Fibroblast of skin of right quadriceps (primary cell): ENCODE measurements at places on chromosomes 16 and 17.

DNA sequence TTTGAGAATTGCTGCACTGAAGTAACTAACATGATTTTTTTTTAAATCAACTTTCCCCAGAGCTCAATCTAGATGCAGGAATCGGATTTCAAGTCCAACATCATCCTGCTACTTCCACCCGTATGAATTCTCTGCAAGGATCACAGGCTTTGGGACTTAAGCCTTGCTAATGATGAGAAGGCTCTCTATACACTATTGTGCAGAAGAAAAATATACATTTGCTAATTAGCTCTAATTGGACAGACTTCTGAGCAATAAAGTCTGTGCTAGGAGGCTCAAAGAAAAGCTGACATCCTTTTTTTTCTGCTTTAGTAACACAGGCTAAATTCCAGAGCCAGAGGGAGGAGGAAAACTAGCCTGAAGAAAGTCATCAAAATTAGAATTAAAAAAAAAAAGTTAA lies 433.6 kb downstream of the PMP22 start:
- no peak for DNase-seq

GRCh38 chr17:8965394-8966168 lies at the start of gene PIK3R5:
TSS of gene PIK3R5 (minus strand) at chr17:8965707. CDS start at chr17:8911494, 54,213 bp downstream.
- no peak for DNase-seq

- peak; percentile 17 for DNase-seq
Observed at GRCh38 chr16:65608455-65608854, 486.6 kb upstream of the CDH11 start.

DNA sequence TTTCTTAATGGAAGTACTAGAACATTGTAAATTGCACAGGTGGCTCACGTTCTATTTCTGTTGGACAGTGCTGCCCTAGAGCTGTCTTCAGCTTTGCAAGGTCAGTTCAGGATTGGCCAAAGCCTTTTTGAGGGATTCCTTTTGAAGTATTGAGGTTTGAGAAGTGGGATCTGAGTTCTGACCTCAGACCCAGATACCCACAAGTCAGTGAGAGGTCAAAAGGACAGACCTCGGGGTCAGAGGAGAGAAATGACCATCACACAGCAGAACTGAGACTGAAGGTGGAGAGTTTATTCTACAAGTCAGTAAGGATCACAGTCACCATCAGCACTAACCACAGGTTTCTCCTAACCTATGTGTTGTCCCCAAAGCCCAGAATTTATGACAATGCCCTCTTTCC lies 1.7 kb downstream of the ACSM5 start:
- DNase-seq: no peak

DNA sequence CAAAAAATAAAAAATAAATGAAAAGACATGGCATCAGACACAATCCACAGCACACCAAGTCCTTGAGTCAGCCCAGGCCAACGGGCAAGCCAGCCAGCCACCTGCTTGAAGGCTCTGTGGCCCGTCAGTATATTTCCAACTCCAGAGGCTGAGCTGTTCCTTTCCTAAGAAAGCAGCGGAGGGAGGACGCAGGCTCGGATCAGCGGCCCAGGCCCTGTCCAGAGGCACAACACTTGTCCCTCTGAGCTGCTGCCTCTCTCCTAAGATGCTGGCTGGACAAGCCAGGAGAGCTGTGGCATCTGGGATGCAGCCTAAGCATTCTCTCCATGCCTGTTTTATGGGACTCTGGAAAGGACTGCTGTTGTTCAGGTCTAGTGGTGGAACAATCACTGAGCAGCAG lies 14.8 kb upstream of the NLRC3 start:
- no peak for DNase-seq

DNA sequence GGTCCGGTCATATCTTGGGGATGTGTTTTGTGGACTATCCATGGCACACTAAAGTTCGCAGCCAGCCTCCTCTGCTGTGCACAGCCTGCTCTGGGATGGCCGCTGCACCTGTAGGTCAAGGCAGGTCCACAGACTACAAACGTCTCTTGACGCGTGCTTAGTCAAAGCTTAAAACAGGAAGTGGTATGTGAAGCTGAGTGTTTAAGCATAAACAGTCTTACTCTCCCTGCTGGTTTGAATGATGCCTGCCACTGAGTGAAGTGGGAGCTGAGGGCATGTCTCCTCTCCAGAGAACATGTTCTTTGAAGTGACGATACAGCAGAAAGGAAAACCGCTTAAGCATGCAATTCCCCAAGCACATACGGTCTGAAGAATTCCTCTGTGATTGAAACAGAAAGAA lies 365.6 kb downstream of the SLC39A11 start:
- peak; percentile 21 for DNase-seq

DNA sequence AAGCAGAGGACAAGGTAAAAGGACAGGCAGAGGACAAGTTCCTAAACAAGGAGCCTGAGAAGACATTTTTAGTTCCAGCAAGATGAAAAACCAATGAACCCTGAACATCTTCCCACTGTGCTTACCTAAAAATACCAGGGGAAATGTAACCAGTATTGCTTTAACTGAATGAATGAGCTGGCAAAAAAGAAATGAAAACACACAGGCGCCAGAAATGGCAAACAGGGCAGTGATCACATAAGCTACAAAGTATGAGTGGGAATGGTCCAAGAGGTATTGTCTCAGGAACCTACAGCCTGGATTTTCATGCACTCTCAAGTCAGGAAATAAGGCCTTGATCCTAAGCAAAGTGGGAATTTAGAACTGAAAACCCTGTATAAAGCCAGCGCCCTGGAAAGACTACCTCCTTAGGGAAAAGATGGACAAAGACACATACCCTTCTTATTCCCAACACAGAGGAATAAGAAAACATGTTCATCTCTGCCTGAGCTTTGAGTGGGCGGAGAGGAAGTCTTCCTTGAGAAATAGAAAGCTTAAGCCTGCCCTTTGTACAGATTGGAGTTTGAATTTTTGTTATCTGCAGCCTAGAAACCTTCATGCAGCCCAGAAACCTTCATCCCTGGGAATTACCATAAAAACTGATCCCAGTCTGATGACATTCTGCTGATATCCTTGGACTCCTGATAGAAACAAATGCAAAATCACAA lies 2.1 kb downstream of the CMTM2 start:
- no peak for DNase-seq

DNA sequence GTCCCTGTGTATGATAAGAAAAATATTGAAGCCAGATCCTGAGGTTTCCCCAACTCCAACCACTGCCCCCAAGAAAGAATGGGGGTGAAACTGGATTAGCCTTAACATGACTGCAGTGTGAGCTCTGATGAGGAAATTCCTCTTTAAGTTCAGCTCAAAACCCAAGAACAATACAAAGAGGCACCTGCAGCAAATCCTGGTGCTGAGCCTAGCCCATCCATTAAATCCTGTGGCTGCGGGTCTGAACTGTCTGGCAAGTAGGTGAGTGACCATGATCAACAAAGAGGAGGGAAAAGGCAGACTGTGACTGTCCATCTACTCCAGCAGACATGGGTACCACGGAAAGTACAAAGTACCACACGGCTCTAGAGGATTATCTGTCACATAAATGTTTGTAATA lies 64.2 kb downstream of the CREBBP start:
- no peak for DNase-seq

DNA sequence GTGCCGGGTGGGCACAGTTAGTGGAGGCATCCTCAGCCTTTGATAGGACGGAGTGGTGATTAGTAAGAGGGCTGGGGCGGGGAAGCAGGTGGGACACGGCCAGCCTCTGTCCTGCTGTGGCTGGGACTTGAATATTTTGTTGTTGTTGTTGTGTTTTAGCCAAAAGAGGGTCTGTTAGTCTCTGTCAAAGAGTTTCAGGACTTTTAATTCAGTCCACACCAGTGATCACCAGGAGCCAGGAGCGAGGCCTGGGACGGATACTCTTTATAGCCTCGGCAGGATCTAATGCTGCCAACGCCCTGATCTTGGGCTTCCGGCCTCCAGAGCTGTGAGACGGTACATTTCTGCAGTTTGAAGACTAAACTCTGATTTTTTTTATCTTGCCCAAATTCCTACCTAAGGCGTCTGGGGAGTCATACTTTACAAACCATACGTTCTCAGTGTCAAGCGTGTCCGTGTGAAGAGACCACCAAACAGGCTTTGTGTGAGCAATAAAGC lies 2.9 kb upstream of the RNF213 start:
- no peak for DNase-seq

GRCh38 chr16:80909720-80910119 lies 97.0 kb downstream of the CMC2 start:
- no peak for DNase-seq
